Stimulated activated CD8-positive, alpha-beta memory T cell treated with anti-CD3 and anti-CD28 coated beads, Interleukin-4, amount 100 ng/mL, for 24 hours (primary cell): ENCODE measurements at places on chromosomes 11 and 22.

GRCh38 chr11:82405421-82405820 lies 328.2 kb downstream of the FAM181B start:
- DNase-seq = no peak

DNA sequence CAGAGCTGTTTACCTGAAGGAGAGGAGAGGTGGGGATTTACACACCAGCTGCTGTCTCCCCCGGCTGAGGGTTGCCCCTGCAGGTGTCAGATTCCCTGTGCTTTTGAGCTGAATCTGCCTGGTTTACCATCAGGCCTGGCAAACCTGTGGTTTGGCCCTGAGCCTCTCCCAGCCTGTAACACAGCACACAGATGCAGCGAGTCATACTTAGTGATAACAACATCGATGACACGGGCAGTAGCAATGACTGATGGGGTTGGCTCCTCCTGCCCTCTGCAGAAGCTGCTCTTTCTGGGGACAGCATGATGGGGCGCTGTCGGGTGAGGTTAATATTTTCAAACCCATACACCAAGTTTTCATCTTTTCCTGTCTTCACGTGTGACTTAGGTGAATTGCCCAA lies 380.0 kb upstream of the B3GAT1 start:
- DNase-seq = no peak

DNA sequence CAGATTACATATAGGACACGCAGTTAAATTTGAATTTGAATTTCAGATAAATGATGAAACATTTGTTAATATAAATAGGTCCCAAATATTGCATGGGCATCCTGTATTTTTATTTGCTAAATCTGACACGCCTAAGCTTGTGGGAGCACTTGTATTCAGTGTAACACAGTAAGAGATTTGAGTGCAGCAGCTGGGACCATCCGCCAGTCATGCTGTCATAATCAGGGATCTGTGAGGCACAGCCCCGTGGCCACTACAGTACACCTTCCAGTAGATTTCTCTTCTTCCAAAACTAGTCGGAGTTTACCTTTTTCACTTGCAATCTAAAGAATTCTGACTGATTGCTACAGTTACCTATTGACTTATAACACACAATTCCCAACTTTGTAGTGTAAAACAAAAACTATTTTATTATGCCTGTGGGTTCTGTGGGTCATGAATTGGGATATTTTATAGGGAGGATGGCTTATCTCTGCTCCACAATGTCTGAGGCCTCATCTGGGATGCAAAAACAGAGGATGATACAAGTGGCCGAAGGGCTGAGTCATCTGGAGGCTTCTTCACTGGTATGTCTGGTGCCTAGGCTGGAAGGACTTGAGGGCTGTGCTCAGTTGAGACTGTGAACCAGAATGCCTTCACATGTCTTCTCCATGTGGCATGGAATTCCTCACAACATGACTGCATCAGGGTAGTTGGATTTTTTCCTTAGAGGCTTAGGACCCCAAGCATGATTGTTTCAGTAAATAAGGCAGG lies 74.1 kb downstream of the PRSS23 start:
- DNase-seq = no peak

DNA sequence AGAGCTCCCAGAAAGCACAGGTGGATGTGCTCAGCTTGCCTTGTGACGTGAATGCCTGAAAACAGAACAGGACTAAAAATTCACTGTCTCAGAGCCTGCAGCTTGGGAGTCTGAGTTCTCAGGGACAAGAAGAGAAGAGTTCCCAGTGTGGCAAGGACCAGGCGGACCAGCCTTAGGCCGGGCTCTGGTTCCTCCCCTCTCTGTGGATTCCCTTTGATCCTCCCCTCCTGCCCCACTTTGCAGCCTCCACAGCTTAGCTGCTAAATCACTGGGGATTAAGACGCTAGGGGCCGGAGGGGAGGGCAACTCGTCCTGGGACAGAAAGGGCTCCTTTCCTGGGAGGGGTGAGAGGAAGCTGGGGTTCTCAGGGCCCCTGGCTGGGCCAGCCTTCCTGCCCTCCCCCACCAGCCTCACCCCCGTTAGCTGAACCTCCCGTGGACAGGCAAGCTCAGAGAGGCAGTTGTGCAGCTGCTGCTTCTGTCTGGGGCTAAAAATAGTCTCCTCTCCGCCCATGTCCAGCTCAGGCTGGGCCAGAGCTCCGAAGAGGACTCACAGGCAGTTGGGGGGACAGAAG lies 29.9 kb upstream of the JAM3 start:
- no peak for DNase-seq

DNA sequence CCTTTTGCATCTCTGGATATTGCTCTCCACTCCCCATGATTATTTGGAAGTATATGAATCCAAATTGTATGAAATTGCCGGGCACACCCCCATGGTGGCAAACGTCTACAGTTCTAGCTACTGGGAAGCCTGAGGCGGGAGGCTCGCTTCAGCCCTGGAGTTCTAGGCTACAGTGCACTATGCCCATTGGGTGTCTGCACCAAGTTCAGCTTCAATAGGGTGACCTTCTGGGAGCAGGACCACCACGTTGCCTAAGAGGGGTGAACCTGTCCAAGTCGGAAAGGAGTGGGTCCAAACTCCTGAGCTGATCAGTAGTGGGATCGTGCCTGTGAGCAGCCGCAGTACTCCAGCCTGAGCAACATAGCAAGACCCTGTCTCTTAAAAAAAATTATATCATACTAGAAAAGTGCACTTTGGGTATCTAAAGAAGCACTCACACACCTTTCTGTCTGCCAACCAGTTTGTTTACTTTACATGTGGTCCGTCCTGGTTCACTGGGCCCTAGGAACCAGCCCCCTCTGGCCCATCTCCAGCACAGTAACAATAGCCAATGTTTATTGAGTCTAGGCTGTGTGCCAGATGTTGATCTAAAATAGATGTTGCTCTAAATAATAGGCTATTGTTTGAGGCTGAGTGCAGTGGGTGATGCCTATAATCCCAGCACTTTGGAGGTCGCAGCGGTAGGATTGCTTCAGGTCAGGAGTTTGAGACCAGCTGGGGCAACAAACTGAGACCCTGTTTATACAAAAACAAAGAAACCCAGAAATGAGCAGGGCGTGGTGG lies 16.4 kb upstream of the KAT5 start:
- no peak for DNase-seq

DNA sequence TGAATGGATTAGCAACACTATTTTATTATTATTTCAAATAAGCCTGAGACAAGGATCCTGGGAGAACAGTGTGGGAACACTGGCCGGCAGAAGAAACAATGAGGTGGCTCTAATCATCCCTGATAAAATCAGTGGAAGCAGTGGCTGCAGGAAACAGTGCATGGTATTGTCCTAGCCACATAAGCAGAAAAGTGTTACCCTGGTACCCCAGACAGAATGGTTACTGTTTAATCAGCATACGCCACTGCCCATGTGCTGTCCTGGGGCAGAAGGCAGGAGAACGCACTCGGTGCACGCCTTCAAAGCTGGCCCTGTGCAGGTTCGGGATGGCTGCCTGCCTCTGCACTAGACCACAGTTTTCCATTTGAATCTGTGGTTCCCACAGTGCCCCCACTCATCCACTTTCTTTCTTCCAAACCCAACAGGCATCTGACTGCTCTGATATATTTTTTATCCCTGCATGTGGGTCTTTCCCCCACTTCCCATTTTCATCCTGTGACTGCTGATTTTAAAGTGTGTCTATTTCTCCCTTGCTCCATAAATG lies 25.7 kb downstream of the OPCML start:
- no peak for DNase-seq

DNA sequence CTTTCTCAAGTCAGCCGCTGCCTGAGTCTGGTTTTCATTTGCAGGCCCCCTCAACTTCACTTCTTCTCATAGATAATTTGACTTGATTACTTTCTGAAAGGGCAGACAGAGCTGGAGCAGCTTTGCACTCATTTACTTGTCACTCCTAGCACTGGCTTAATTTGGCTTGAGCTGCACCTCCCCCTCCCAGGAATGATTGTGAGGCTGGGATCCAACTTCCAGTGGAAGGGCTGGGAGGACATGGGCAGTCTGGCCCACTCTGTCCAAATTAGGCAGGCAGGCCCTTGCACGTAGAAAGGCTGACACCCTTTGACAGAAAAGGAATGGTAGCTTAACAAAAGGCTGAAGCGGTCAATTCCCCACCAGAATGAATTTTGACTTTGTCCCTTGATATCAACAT lies 453.9 kb downstream of the ETS1 start:
- DNase-seq = no peak

DNA sequence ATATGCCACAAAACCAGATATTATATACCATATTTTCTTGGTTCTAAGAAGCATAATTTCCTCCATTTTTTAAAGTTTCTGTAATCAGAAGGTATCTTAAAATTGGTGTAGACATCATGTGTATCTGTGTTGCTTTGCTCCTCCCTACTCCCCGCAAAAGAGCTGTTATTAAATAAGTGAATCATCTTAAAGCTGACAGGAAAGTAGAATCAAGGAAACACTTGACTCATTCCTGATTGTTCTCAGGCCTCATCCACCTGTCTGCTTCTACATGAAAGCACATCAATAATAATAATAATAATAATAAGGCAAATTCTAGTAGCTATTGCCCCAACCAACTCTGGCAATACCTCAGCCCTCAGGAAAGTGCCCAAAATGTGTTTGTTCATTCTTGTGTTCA lies 26.2 kb upstream of the GUCY1A2 start:
- no peak for DNase-seq

DNA sequence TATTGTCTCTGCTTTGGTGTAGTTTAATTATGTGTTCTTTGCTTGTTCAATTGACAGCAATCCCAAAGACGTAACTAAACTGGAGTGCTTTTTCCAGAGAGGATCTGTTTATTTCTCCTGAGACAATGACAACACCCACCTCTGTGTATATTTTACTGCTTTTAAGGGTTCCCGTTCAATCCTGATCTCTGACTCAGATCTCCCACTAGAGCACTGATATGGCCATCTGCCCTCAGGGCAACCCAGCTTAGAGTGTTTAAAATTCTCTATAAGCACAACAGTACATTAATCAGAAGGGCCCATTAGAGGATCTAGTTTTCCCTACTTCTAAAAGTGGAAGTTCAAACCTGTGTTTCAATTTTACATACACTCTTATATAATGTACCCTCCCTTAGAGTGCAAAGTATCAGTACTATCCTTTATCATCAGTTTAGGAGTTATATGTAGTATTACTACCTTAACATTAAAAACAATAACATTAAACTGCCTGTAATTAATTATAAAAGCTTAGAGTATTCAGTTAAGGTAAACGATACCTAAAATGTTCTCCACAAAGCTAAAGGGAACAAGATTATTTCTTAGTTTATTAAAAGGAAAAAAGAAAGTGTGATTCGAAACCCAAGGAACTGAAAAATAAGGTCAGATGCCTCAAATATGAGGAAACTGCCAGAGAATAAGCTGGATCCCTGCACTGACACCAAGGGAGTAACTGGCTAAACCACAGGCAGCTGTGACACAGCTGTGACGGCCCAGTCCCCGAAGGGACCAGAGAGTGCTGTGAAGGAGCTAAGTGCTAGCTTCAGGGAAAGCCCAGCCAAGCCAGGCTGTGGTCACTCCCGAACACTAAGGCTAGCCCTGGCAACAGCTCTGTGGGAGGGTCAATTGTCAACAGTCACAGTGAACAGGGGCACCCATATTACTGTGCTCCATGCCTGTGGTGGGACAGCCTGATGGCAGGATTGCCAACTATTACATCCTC lies 15.2 kb downstream of the UFD1 start:
- no peak for DNase-seq

DNA sequence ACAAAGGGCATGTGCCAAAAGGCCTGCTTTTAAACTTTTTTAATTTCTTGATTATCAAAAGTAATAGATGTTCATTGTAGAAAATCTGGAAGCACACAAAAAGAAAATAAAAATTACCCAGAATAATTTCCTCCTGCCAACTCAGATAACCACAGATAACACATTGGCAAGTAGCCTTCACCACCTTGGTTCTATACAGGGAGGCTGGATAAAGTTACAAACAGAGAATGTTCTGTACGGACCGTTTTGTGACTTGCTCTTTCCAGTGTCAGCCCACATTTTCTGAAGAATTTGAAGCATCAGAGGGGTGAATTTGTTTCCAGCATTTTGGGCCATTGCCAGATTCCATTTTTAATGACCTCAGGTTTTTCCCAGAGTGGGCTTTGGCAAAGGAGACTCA lies 23.5 kb downstream of the TUG1 start:
- DNase-seq = no peak

- no peak for DNase-seq
These were observed 26.7 kb downstream of the TCF20 start for GRCh38 chr22:42243802-42244060.

GRCh38 chr11:119029340-119030028 lies 1.2 kb downstream of the SLC37A4 start:
- no peak for DNase-seq

GRCh38 chr11:57434640-57435546 lies 8.0 kb upstream of the SLC43A3 start:
- no peak for DNase-seq

GRCh38 chr11:129440028-129440713 lies 64.5 kb downstream of the BARX2 start:
- DNase-seq = no peak

- DNase-seq = no peak
These were observed 53.4 kb downstream of the FAM181B start for GRCh38 chr11:82680252-82680651.

DNA sequence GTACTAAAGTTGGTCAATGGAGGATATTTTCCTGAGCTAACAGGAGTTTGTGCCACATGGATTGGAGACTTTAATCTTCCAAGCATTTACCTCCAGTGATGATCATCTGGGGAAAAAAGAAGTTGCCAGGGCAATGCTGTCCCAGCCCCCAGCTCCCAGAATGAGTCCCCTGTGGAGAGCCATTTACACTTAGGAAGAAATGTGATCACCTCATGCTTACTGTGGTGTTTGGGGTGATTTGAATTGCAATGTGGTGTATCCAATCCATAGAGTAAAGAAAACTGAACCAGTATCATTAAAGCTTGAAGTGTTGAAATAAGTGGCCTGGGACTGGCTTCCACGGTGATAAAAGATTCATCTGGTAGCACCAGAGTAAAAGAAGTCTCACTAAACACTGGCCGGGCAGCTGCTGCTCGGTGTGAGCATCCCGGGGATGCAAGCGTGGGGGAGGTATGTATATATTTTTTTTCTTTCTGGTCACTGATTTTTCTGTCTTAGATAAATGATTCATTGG lies 117.2 kb upstream of the NTM start:
- DNase-seq = no peak

- DNase-seq = no peak
These were observed 36.0 kb downstream of the RASD2 start for GRCh38 chr22:35576671-35577070.

DNA sequence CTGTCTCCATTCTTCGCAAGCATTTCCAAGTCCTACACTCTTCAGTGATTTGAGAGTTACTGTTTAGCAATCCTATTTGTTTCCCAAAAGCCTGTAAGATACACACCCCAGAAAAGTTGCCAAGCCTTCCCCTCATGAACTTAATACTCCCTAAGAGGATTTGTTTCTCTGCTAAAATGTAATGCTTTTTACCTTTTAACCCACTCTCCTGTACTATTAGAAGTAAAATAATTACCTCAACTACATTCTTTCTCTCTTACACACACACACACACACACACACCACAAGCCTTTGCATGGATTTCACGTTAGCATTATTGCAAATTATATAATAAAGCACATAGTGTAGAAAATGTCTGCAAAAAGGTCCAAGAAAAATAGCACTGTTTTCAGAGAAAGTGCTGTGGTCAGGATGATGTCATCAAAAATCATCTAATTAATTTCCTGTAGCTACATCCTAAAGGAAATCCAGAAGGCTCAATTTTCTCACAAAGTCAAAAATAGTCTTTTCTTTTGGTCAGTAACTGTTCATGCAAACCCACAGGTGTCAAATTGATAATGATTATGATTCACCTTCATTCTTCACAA lies 364.1 kb upstream of the PITPNB start:
- DNase-seq = no peak

GRCh38 chr11:35978183-35978582 lies 34.3 kb downstream of the LDLRAD3 start:
- no peak for DNase-seq

GRCh38 chr11:101188173-101188572 lies 58.6 kb upstream of the PGR start:
- no peak for DNase-seq
